ENCODE measurements at places on chromosomes 4 and X. TPM values are rescaled to one million over a fixed set of nuclear protein-coding genes. Genes with fewer than 3 reads are reported as not detected.

The NAP1L2 gene
- polyA plus RNA-seq = 1.2 TPM

The KLHL8 gene
- polyA plus RNA-seq = 5.7 TPM

The PRR32 gene
- polyA plus RNA-seq = not detected

The PLAC1 gene
- polyA plus RNA-seq = not detected

The GPR143 gene
- polyA plus RNA-seq = 0.58 TPM

The TLR3 gene
- 3.3 TPM for polyA plus RNA-seq

The WDR17 gene
- polyA plus RNA-seq = 0.45 TPM

The TIMM8A gene
- 7.4 TPM for polyA plus RNA-seq

The SHOX gene
- not detected for polyA plus RNA-seq

The MAGEA10 gene
- not detected for polyA plus RNA-seq

The ART3 gene
- 0.63 TPM for polyA plus RNA-seq

The HOPX gene
- polyA plus RNA-seq = 3.7 TPM

The ARHGAP10 gene
- 9.0 TPM for polyA plus RNA-seq

The VEGFC gene
- 1.3 TPM for polyA plus RNA-seq

The H2BW2 gene
- not detected for polyA plus RNA-seq

The FRG2 gene
- polyA plus RNA-seq = 0.22 TPM

The ETDA gene
- not detected for polyA plus RNA-seq

The TACC3 gene
- 7.1 TPM for polyA plus RNA-seq

The BEND2 gene
- not detected for polyA plus RNA-seq

The CYSLTR1 gene
- 0.33 TPM for polyA plus RNA-seq

The GAGE12E gene
- not detected for polyA plus RNA-seq

The APOO gene
- polyA plus RNA-seq = 8.7 TPM

The PDZD4 gene
- polyA plus RNA-seq = 2.7 TPM

The EXOC1L gene
- polyA plus RNA-seq = 0.07 TPM

The CXCL3 gene
- polyA plus RNA-seq = 4.4 TPM

The LINC00632 gene
- 1.1 TPM for polyA plus RNA-seq

The USP51 gene
- 0.48 TPM for polyA plus RNA-seq

The SUPT20HL2 gene
- polyA plus RNA-seq = not detected

The RRAGB gene
- 9.5 TPM for polyA plus RNA-seq

The GABRQ gene
- not detected for polyA plus RNA-seq

The ADH1B gene
- 214 TPM for polyA plus RNA-seq

The DKK2 gene
- polyA plus RNA-seq = 0.03 TPM

The LRAT gene
- polyA plus RNA-seq = 1.6 TPM

The ASB5 gene
- polyA plus RNA-seq = 0.07 TPM

The SHROOM4 gene
- 6.4 TPM for polyA plus RNA-seq

The USO1 gene
- polyA plus RNA-seq = 29.4 TPM

The ARSD gene
- 5.4 TPM for polyA plus RNA-seq

The MAGIX gene
- 3.4 TPM for polyA plus RNA-seq

The TMPRSS11A gene
- polyA plus RNA-seq = 0.11 TPM

The IL15 gene
- 8.7 TPM for polyA plus RNA-seq

The PUDP gene
- polyA plus RNA-seq = 8.0 TPM

The MTMR8 gene
- polyA plus RNA-seq = 0.90 TPM

The CCSER1 gene
- polyA plus RNA-seq = 1.2 TPM

The ARMCX1 gene
- polyA plus RNA-seq = 7.6 TPM

The ADGRG4 gene
- polyA plus RNA-seq = 0.18 TPM

The PIR gene
- polyA plus RNA-seq = 18.9 TPM

The RAB41 gene
- polyA plus RNA-seq = not detected

The RHOXF2B gene
- polyA plus RNA-seq = not detected

The DUSP21 gene
- not detected for polyA plus RNA-seq

The ZNF630 gene
- polyA plus RNA-seq = 1.2 TPM

The SMPX gene
- 0.30 TPM for polyA plus RNA-seq

The MAGEC3 gene
- not detected for polyA plus RNA-seq

The PHEX gene
- polyA plus RNA-seq = not detected

The TMEM271 gene
- polyA plus RNA-seq = not detected

The P2RY8 gene
- 1.1 TPM for polyA plus RNA-seq

The DDX3X gene
- 179 TPM for polyA plus RNA-seq

The SLITRK2 gene
- polyA plus RNA-seq = 0.12 TPM

The LNX1 gene
- polyA plus RNA-seq = 14.1 TPM

The CLDN34 gene
- not detected for polyA plus RNA-seq
